ENCODE measurements at places on chromosomes 3 and 15. TPM values are rescaled to one million over a fixed set of nuclear protein-coding genes. Genes with fewer than 3 reads are reported as not detected.

DNA sequence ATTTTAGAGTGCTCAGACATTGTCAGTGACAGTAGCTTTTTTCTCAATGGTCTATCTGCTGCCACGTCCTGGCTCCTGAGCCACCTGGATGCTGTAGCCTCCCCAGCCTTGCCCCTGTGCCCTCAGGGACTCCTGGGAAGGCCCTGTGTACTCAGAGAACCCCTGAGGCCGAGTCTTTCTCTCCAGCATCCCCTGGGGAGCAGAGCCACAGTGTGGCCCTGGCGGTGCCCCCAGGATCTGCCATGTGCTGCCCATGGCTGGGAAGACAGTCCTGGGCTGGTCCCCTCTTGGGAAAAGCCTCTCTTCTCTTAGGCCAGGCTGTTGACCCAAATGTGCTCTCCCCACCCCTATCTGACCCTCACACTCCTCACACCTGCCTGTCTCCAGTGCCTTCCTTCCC, 5.0 kb downstream of the MYD88 start:
- peaks cover 8% of the 10 kb centered on the region for H3K4me1 ChIP-seq
- no peaks in the 10 kb centered on the region for H3K36me3 ChIP-seq
- no peak for DNase-seq
- no peak overlapping the region for H3K4me3 ChIP-seq
- no peaks in the 10 kb centered on the region for H3K27me3 ChIP-seq
- H3K27ac ChIP-seq, result no peak overlapping the region

- H3K27me3 ChIP-seq, result no peaks in the 10 kb centered on the region
- no peak overlapping the region for H3K27ac ChIP-seq
- no peak overlapping the region for H3K4me3 ChIP-seq
- no peak for DNase-seq
These were observed 24.3 kb downstream of the XYLB start for GRCh38 chr3:38370861-38371260.

- H3K36me3 ChIP-seq, result no peaks in the 10 kb centered on the region
- H3K4me1 ChIP-seq, result peaks cover 9% of the 10 kb centered on the region
- no peak overlapping the region for H3K27ac ChIP-seq
- no peak for DNase-seq
These were observed 2.2 kb downstream of the CDCP1 start for GRCh38 chr3:45143673-45144671.

GRCh38 chr15:68022061-68022460, 32.1 kb upstream of the PIAS1 start:
- H3K27ac ChIP-seq, result no peak overlapping the region
- no peaks in the 10 kb centered on the region for H3K27me3 ChIP-seq
- no peaks in the 10 kb centered on the region for H3K36me3 ChIP-seq
- DNase-seq, result no peak

The FANCD2 gene
- total RNA-seq, result 85.0 TPM

DNA sequence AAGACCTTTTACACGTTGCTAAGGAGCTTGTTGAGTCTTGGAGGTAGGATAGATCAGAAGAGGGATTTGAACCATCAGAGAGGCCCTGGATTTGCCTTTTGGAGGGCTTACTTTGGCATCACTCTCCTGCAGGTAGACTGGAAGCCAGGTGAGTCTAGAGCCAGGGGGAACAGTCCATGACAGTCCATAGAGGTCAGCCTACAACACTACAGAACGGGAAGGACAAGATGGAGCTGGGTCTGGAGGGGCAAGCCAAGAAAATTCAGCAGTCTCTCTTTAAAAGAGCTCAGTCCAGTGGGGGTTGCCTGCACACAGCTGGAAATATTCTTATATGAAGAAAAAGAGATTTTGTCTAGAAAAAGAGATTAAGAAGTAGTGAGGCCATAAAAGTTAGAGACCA, 60.7 kb downstream of the HHLA2 start:
- H3K27me3 ChIP-seq, result no peaks in the 10 kb centered on the region
- peaks cover 4% of the 10 kb centered on the region for H3K4me1 ChIP-seq
- no peak overlapping the region for H3K27ac ChIP-seq
- DNase-seq, result no peak

- H3K4me3 ChIP-seq, result peak overlapping the region; percentile 11
- DNase-seq, result peak; percentile 95
- H3K27ac ChIP-seq, result no peak overlapping the region
- peaks cover 46% of the 10 kb centered on the region for H3K27me3 ChIP-seq
These were observed 2.2 kb downstream of the BMF start for GRCh38 chr15:40106203-40107161.

The CAND2 gene
- total RNA-seq, result 2.4 TPM

GRCh38 chr3:60610441-60611112, 640.7 kb downstream of the FHIT start:
- H3K27me3 ChIP-seq, result no peaks in the 10 kb centered on the region
- DNase-seq, result no peak
- no peak overlapping the region for H3K27ac ChIP-seq
- no peaks in the 10 kb centered on the region for H3K4me1 ChIP-seq

DNA sequence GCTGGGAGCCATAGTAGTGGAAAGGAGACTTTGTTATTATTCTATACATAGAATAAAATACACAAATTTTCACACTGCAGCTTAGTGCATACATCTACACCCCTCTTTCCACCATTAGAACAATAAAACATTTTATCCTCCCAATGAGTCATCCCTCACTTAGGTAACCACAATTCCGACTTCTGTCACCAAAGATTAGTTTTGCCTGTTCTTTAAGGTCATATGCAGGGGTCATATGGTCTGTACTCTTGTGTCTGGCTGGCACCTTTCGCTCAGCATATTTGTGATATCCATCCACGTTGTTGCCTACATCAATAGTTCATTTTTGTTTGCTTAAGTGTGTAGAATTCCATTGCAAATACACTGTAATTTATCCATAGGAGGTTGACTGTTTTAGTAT, 399.4 kb downstream of the SHQ1 start:
- no peak overlapping the region for H3K4me3 ChIP-seq
- peaks cover 24% of the 10 kb centered on the region for H3K27me3 ChIP-seq
- no peaks in the 10 kb centered on the region for H3K36me3 ChIP-seq
- no peak for DNase-seq
- no peak overlapping the region for H3K27ac ChIP-seq
- H3K4me1 ChIP-seq, result peaks cover 22% of the 10 kb centered on the region

- H3K27me3 ChIP-seq, result no peaks in the 10 kb centered on the region
- no peaks in the 10 kb centered on the region for H3K4me1 ChIP-seq
- H3K27ac ChIP-seq, result no peak overlapping the region
- H3K36me3 ChIP-seq, result no peaks in the 10 kb centered on the region
These were observed 97.2 kb upstream of the TSPAN3 start for GRCh38 chr15:77168141-77168540.

The MTHFS gene
- 26.7 TPM for total RNA-seq

DNA sequence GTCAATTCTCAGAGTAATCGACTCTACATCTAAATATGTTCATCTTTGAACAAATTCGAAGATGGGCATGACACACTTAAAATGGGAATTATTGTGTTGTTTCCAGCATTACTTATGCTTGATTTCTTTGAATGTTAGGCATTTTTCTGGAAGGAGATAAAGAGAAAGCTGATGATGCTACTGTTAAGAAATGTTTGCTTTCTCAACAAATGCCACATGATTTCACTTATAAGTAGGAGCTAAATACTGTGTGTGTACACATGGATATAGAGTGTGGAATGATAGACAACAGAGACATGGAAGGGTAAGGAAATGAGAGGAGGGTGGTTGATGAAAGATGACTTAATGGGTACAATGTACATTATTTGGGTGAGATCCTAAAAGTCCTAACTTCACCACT, 400.9 kb downstream of the TBL1XR1 start:
- no peak for DNase-seq
- H3K4me3 ChIP-seq, result no peak overlapping the region
- no peaks in the 10 kb centered on the region for H3K36me3 ChIP-seq
- H3K4me1 ChIP-seq, result peaks cover 3% of the 10 kb centered on the region
- no peak overlapping the region for H3K27ac ChIP-seq

- H3K27me3 ChIP-seq, result no peaks in the 10 kb centered on the region
- peak; percentile 21 for DNase-seq
- H3K36me3 ChIP-seq, result no peaks in the 10 kb centered on the region
These were observed 234.2 kb upstream of the MCTP2 start for GRCh38 chr15:93997071-93997658.

The CHRM5 gene
- total RNA-seq, result not detected

The GOLGA6L10 gene
- 1.3 TPM for total RNA-seq

The CCR3 gene
- total RNA-seq, result not detected

GRCh38 chr3:21392526-21392925, 358.5 kb downstream of the ZNF385D start:
- no peaks in the 10 kb centered on the region for H3K27me3 ChIP-seq
- H3K36me3 ChIP-seq, result no peaks in the 10 kb centered on the region
- no peak overlapping the region for H3K27ac ChIP-seq
- H3K4me3 ChIP-seq, result no peak overlapping the region
- H3K4me1 ChIP-seq, result no peaks in the 10 kb centered on the region

DNA sequence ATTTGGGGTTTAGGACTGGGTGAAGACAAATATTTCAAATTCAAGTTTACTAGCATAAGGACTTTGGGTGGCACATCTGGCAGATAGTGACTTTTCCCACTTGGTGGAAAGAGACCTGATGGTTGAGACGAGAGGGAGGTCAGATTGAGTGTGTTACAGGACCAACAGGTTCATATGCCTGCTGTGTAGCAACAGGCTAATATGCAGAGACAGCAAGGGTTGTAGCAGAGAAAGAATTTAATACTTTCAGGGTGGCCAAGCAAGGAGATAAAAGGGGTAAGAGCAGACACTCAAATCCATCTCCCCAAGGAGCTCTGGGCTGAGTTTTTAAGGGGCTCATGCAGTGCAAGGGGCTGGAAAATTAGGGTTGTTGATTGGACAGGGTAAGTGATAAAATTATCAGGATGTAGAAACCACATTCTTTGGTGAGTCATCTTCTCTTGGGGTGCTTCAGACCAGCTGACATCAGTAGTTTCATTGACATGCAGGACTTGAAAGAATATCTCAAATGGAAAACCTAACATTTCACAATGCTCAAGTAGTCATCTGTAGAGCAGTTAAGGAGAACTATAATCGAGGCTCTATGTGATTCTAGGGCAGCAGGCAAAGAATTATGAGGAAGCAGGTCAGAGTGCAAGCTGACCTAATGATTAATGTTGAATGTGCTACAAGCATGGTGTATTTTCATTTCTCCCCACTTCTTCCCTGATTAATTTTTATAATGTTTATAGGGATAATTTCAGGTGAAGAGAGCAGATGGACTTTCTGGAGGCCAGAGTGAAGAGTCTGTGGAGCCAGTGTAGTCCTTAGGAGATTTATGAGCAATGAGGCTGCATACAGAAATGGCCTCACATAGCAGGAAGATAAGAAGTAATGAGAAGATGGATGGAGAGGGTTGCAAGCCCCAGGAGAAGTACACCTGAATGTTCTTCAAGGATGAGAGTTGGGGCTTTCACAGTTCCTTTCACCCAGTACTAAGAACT, 13.7 kb downstream of the FOXB1 start:
- no peaks in the 10 kb centered on the region for H3K36me3 ChIP-seq
- H3K4me3 ChIP-seq, result no peak overlapping the region
- peaks cover 9% of the 10 kb centered on the region for H3K4me1 ChIP-seq
- DNase-seq, result no peak

GRCh38 chr3:58899159-58899952, 150.5 kb downstream of the CFAP20DC start:
- H3K27me3 ChIP-seq, result no peaks in the 10 kb centered on the region
- no peak overlapping the region for H3K4me3 ChIP-seq
- H3K4me1 ChIP-seq, result peaks cover 7% of the 10 kb centered on the region

GRCh38 chr3:11651477-11651876, 7.8 kb upstream of the VGLL4 start:
- no peaks in the 10 kb centered on the region for H3K27me3 ChIP-seq
- no peak overlapping the region for H3K4me3 ChIP-seq
- no peak for DNase-seq

DNA sequence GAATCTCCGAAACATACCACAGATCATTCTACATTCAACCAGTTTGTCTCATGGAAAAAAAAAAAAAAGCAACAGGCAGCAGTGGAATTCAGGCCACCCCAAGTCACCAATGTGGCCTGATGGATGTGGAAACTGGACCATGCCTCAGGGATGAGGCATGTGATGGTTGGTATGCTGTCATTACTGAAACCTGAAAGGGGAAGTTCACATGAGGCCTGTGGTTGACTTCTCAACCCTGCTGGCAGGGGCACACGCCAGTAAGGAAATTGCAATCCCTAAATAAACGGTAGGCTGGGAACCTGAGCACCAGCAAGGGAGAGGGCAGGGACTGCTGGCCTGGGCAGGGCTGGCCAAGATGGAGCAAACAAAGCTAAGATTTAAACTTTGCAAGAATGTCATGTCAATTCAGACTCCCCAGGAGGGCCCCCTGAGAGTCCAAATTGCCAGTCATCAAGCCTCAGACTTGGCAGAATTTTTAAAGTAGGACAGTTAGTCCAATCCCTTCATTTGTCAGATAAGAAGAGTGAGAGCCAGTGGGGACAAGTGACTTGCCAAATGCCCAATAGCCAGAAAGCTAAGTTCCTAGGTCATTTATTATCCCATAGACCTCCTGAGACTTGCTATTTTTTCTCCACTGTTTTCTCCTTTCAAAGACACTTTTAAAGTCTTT, 310.4 kb downstream of the ERC2 start:
- no peaks in the 10 kb centered on the region for H3K4me1 ChIP-seq
- no peak overlapping the region for H3K4me3 ChIP-seq
- no peaks in the 10 kb centered on the region for H3K27me3 ChIP-seq
- H3K27ac ChIP-seq, result peak overlapping the region; percentile 65

The TEX264 gene
- total RNA-seq, result 0.54 TPM

DNA sequence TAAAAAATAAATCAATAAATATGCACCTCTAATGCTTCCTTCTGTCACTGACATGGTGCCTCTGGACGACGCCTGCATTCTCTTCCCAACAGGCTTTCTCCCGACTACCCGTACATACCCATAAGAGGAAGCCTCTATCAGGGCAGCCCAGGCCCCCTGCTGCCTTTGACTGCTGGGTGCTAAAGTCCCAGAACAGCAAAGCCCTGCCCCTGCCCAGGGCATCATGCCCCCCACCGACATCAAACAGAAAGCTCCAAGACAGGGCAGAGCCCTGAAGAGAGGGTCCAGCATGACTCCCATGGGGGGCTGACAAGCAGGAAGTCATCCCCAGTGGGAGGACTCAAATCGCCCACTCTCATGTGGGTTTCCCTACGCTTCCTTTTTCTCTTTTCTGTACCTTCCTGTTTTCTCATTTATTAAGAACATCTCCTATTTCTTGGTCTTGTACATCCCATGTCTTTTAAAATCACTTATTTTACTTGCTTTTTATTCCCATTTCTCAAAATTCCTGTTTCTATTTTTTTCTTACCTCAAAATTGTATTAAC, 23.4 kb downstream of the XPC start:
- no peak overlapping the region for H3K27ac ChIP-seq
- no peaks in the 10 kb centered on the region for H3K36me3 ChIP-seq
- no peak for DNase-seq
- no peaks in the 10 kb centered on the region for H3K4me1 ChIP-seq

The TPRA1 gene
- total RNA-seq, result 11.8 TPM

DNA sequence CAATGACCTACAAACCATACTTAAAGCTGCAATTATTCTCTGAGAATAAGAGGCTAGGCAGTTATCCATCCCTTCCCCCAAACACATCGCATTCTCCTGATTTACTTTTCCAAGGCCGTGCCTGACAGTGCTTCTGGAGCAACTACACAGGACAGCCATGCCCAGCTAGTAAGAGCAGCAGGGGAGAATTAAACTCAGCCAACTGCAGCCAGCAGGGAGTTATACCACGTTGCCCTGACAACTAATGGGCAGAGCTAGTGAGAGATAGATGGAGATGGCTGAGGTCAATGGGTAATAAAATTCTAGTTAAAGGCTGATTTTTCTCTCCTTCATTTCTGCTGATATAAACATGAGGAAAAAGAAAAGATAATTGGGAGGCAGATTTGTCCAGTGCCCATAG, 193.8 kb upstream of the PPP2R3A start:
- no peaks in the 10 kb centered on the region for H3K4me1 ChIP-seq
- no peak overlapping the region for H3K27ac ChIP-seq
- H3K36me3 ChIP-seq, result no peaks in the 10 kb centered on the region
- no peak overlapping the region for H3K4me3 ChIP-seq

The ROBO2 gene
- 12.3 TPM for total RNA-seq
